ENCODE measurements at places on chromosomes 12 and 14.

DNA sequence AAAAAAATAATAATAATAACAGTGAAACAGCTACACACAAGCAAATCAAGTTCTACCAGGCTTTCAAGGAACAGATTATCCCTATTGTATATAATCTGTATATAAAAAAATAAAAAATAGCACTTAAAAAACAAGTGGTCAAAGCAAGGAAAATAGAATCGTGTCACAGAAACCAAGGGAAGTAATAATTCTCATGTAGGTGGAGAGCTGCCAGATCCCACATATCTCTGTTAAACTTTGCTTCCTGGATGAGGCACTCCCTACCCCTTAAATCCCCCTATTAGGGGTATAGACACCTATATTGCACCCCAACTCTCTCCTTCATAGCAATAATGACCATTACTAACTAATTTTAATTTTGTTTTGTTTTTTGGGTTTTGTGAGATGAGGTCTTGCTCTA is 4.4 kb upstream of the CD27 start:
- DNase-seq, result no peak

DNA sequence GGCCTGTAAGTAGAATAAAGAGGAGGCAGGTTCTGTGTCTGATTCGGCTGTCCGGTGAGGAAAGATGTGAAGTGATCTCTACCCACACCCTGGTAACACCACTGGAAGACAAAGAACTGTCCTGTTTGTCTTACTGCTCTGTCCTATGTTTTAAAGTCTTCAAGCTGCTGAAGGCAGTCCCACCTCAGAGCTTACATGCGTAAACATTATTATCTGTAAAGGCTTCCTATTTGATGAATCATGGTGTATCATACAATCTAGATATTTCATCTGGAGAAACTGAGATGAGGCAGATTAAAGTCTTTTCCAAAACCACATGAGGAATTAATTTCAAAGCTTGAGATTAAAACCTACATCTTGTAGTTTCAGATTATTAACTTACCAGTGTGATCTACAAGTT is 427.6 kb downstream of the ZFP36L1 start:
- DNase-seq, result no peak

DNA sequence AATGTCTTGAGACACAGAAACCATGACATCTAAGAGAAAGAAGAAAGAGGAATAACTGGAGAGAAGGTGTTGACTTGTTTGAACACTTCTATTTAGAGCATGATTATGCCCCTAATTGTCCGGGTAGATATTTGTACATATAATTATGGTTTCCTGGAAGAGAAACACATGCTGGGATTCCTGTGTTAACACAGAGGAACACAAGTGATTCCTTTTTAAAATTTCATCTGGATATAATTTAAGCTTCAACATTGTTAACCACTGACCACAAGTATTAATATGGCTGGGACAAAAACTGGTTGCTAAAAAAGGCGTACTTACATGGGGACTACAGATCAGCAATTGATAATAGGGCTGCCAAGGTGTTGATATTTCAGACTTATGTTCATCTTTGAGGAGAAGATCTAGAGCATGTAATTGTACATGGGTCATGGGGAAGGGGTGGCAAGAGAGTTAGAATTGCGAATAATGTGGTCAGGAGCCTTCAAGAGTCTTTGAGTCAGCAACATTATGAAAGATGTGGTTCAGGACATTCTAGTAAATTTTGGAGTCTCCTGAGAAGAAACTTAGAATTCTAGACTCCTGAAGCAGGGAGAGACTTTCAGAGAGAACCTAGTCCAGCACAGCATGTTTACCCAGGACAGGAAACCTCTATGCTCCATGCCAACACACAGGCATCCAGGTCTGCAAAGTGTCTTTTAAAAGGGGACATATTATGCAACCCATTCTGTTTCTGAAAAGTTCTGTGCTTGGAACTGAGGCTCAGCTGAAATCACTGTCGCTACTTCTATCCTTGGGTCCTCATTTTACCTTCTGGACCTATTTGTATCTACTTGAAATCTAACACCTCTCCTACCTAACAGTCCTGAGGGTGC is 56.5 kb downstream of the SLC38A1 start:
- no peak for DNase-seq

- DNase-seq, result no peak
These were observed 34.8 kb upstream of the FRMD6 start for GRCh38 chr14:51616724-51617409.

DNA sequence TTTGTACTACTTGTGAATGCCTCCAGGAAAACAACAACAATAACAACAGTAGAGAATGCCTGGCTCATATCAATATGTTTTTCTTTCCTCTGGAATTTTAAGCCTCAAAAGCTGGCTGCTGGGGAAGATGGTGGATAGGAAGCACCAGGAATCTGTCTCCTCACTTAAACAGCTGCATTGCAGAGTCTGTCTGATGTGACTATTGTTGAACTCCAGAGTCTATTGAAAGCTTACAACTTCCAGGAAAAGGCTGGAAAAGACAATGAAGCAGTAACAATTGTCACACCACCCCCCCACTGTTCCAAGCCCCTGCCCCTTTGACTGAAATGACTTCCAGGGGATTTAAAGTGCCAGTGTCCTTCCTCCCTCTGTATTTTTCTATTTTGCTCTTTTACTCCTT is 309.7 kb downstream of the BMP4 start:
- DNase-seq, result no peak

DNA sequence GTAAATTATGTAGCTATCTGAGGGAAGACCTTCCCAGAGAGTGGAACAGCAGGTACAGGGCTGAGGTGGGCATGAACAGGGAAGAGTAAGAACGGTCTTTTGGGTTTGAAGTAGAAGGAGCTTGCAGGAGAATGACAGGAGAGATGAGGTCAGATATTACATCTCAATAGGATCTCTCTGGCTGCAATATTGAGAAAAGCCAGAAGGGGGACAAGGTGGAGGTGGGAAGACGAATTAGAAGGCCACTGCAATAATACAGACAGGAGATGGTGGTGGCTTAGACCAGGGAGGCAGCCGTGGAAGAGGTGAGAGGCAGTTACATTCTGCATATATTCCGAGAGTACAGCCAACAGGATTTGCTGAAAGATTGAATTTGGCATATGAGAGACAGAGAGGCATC is 310.2 kb downstream of the APAF1 start:
- peak; percentile 24 for DNase-seq

GRCh38 chr12:15423629-15424028 is 101.3 kb downstream of the PTPRO start:
- DNase-seq, result no peak
